ENCODE measurements at places on chromosomes 13 and 19. TPM values are rescaled to one million over a fixed set of nuclear protein-coding genes. Genes with fewer than 3 reads are reported as not detected.

GRCh38 chr19:35903550-35904179, 1.3 kb downstream of the HCST start:
- H3K4me1 ChIP-seq = peaks cover 34% of the 10 kb centered on the region
- no peak overlapping the region for H3K4me3 ChIP-seq
- H3K36me3 ChIP-seq = no peaks in the 10 kb centered on the region
- DNase-seq = peak; percentile 61

- H3K4me1 ChIP-seq = no peaks in the 10 kb centered on the region
- peaks cover 22% of the 10 kb centered on the region for H3K27me3 ChIP-seq
- H3K4me3 ChIP-seq = no peak overlapping the region
- no peak for DNase-seq
- H3K36me3 ChIP-seq = no peaks in the 10 kb centered on the region
- no peak overlapping the region for H3K27ac ChIP-seq
Observed at GRCh38 chr19:5553892-5554291, 13.9 kb downstream of the TINCR start.

DNA sequence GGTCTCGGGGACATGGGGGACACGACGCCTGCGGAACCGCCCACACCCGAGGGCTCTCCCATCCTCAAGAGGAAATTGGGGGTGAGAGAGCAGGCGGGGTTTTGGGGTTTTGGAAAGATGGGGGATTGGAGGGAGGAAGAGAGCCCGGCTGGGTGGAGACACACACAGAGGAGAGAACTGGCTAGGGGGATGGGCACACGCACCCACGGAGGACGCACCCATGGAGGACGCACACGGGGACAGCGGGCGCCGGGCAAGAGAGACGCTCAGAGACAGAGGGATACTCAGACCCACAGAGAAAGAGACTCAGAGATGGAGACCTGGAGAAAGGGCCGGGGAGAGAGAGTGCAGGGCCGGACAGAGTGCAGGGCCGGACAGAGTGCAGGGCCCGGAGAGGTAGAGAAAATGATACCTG, 52.1 kb downstream of the MAP4K1 start:
- peaks cover 13% of the 10 kb centered on the region for H3K27me3 ChIP-seq
- peak overlapping the region; percentile 43 for H3K4me3 ChIP-seq
- DNase-seq = no peak
- H3K27ac ChIP-seq = no peak overlapping the region

GRCh38 chr19:17398902-17399527, 5.0 kb upstream of the CCDC194 start:
- H3K4me1 ChIP-seq = no peaks in the 10 kb centered on the region
- no peak for DNase-seq
- no peaks in the 10 kb centered on the region for H3K36me3 ChIP-seq
- no peak overlapping the region for H3K27ac ChIP-seq
- no peak overlapping the region for H3K4me3 ChIP-seq

- no peak overlapping the region for H3K4me3 ChIP-seq
- DNase-seq = no peak
- H3K27ac ChIP-seq = no peak overlapping the region
- H3K4me1 ChIP-seq = peaks cover 5% of the 10 kb centered on the region
Observed at GRCh38 chr13:46855166-46855565, 41.7 kb downstream of the HTR2A start.

Gene ZNF562
- 17.5 TPM for total RNA-seq

Gene LENG9
- total RNA-seq = 13.5 TPM

Gene ERCC2
- total RNA-seq = 32.3 TPM

Gene LRP3
- 58.3 TPM for total RNA-seq

Gene NPHS1
- total RNA-seq = not detected

Gene HTR2A
- total RNA-seq = 2.1 TPM
